ENCODE measurements at places on chromosomes 6 and 20.

GRCh38 chr20:36098364-36098763 is 56.2 kb upstream of the EPB41L1 start:
- no peak for DNase-seq

- no peak for DNase-seq
Observed at GRCh38 chr20:45822857-45823256, 4.3 kb downstream of the TNNC2 start.

- no peak for DNase-seq
Observed at GRCh38 chr6:2651961-2652360, 98.8 kb downstream of the MYLK4 start.

DNA sequence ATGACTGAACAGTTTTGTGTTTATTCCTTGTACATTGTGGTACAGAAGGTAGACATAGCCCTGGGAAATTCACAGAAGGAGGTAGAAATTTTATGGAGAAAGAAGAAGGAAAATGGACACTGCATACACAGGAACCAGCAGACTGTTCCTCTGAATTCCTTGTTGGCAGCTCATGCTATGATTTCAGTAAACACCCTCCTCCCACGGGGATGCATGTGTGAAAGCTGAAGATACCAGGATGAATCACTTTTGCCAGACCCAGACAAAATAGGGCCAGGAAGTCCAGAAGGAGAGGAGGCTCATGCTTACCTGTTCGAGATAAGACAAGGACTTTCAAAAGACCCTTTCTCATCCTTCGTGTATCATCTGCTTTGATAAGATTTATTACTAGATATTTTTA is 110.3 kb upstream of the GGTLC1 start:
- DNase-seq, result no peak

- DNase-seq, result no peak
Observed at GRCh38 chr6:26543953-26544352, 5.8 kb downstream of the HMGN4 start.
